CMK (cell line): ENCODE measurements at places on chromosomes 4 and X.

GRCh38 chr4:184479516-184479950 is 5.2 kb upstream of the IRF2 start:
- DNase-seq: no peak

DNA sequence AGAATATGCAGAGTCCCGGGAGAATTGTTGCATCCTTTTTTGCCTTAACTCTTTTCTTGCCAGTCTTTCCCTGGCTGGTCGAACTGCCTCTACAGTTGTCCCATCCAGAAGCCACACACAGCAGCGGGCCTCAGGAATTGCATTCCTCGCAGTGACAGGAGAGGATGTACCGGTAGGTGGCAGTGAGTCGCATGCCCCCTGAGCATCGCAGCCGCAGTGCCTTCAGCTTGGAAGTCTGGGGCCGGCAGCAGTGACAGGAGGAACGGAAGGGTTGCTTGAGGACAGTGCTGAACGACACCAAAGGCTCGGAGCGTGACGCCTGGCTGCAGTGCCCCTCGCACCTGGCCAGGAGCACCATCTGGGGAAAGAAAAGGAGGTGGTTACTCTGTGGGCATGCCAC is 23.5 kb downstream of the NDP start:
- no peak for DNase-seq

GRCh38 chrX:20527041-20527440 is 260.3 kb upstream of the RPS6KA3 start:
- no peak for DNase-seq

- no peak for DNase-seq
Observed at GRCh38 chrX:78329486-78329885, 2.1 kb upstream of the CYSLTR1 start.

DNA sequence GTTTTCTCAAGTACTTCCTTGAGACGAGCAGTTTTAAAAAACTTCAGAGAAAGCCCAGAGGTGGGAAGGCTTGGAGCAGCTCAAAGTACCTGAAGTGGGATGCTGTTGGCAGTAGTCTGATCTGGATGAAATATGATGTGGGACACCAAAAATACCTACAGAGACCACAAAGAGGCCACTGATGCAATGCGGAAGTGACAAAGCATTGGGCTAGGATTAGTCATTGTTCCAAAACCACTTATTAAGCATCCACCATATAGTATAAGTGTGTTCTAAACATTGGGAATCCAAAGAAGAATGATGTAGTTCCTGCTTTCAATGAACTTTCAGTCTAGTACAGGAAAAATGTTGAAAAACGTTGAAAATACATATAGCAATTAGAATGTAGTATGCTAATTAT is 386.1 kb upstream of the CNKSR2 start:
- DNase-seq: no peak

- peak; percentile 31 for DNase-seq
Observed at GRCh38 chrX:41705680-41706374, 17.1 kb downstream of the GPR34 start.

DNA sequence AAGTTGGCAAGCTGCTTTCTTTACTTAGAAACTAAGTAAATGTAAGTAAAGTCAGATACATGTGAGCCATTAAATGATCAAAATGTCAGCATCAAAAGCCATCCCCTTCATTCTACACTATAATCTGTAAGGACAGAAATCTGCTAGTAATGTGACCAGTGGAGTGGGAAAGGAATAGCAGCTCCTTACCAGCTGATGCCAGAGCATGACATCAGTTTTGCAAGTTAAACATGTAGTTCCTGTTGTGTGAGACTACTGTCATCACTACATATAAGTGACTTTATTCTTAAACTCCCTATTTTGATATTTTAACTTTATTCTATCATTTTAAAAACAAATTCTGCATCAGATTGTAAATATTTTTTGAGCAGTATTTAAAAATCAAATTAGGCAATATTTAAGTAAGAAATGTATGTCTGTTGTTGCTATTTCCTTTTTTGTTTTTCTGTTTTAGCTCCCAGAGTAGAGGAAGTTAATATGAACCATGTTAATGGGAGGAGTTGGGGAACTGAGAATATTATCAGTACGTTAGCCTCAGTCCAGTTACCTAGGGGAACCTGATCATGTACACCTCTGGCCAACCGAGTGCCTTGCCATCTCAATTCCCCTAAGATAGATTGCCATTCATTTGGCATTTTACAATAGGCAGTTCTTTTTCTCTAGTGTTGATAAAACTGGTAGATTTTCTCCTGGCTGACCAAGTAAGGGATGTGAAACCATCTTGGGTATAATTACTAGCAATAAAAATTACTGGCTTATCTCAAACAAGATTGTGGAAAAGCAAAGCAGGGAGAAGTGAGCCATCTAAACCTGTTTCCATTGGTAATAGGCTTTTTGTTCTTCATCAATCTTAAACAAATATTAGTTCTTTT is 34.7 kb downstream of the CCNI start:
- no peak for DNase-seq

GRCh38 chr4:3416821-3417221 is 24.9 kb upstream of the HGFAC start:
- DNase-seq: no peak

DNA sequence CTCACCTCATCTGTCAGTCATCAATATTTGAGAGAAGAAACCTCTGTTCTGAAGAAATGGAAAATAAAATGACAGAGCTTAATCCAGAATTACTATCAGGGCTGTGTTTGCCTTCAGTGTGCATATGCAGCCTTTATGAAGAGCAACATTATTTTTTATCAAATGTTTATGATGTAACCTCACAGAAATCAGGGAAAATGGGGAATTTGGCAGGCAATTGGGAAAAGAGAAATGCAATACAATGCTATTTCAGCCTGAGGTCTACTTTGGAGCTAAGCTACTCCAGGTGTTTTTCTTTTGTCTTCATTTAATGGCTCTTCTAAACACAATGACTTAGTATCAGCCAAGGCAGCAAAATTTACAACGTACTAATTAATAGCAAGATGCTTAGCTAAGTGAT is 241.1 kb upstream of the TET2 start:
- no peak for DNase-seq

- DNase-seq: no peak
Observed at GRCh38 chr4:21012851-21013331, 312.6 kb downstream of the PACRGL start.

GRCh38 chr4:8120501-8120900 is 38.1 kb downstream of the ABLIM2 start:
- no peak for DNase-seq

GRCh38 chrX:53048169-53049126 is at the start of gene GPR173:
TSS of gene GPR173 (plus strand) at chrX:53048789. CDS start at chrX:53076622, 27,833 bp downstream.
- DNase-seq: no peak

DNA sequence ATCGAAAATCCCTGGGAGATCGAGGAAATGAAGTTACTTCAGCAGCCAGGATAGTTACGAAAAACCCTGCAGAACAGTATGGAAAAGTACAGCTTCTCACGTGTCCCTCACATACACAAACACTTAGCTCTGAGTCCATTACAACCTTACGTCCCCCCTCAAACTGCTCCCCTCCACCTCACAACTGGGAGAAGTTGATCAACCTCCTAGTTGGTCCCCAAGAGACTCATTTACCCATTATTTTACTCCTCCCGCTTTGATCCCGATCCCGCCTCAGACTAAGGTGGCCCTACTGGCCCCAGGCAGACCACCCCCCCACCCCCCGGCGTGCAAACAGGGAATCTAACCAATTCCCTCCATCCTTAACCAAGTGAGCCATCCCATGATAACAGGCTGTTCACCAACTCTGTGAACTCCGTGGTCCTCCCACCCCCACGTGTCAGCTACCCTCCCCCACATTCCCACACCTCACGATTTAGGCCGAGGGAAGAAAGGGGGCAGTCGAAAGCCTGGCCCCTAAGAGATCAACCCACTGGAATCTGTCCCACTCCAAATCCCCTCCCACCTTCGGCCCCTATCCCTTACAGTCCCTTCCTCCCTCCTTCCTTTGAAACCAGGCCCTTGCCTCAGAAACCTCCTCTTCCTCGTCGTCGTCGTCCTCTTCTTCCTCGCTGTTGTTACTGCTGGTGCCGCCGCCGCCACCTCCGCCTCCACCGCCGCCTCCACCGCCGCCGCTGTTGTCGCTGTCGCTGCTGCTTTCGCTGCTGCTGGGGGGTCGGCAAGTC is 755 bp downstream of the ANKRD17 start:
- peak; percentile 54 for DNase-seq

DNA sequence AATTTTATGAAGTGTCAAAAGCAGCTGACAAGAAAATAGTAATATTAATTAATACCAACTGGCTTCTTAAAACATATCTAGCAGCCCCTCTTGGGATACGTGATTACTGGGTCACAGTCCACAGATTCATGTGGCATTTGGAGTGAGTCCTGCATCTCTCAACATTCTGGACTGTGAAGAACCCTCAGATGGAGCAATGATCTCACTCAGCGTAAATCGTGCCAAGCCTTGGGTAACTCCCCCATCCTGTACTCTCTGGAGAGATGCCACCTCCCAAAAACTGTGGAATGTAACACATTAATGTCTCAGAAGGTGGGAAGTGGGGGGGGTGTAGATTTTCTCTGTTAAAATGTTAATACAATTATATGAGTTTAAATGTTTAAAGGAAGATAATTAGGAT is 118.2 kb upstream of the IQCM start:
- no peak for DNase-seq

GRCh38 chr4:78706302-78706701 is 69.8 kb upstream of the BMP2K start:
- no peak for DNase-seq

- DNase-seq: no peak
Observed at GRCh38 chrX:114152130-114152529, 431.8 kb upstream of the HTR2C start.

GRCh38 chr4:156941940-156942548 is 29.6 kb downstream of the PDGFC start:
- DNase-seq: no peak

- no peak for DNase-seq
Observed at GRCh38 chr4:53128706-53129357, 237.0 kb downstream of the SCFD2 start.
